ENCODE measurements at places on chromosomes 2 and 18. TPM values are rescaled to one million over a fixed set of nuclear protein-coding genes. Genes with fewer than 3 reads are reported as not detected.

The SP140 gene
- 0.11 TPM for total RNA-seq

The FKBP1B gene
- 8.5 TPM for total RNA-seq

The INHA gene
- 0.36 TPM for total RNA-seq

The CCBE1 gene
- total RNA-seq: 6.5 TPM

The KRTCAP3 gene
- total RNA-seq: not detected

The GEN1 gene
- 33.0 TPM for total RNA-seq

The SULT1C4 gene
- total RNA-seq: not detected

The GKN2 gene
- total RNA-seq: not detected

The ALK gene
- total RNA-seq: 0.03 TPM

The DAPL1 gene
- total RNA-seq: not detected

The KCNK3 gene
- total RNA-seq: 0.03 TPM

The IL1RL1 gene
- not detected for total RNA-seq

The SIX3 gene
- total RNA-seq: 0.24 TPM

The RPRM gene
- 0.40 TPM for total RNA-seq

The IL1RL2 gene
- total RNA-seq: not detected

The SERPINB12 gene
- not detected for total RNA-seq

The IL18R1 gene
- 4.6 TPM for total RNA-seq

The LYG2 gene
- total RNA-seq: not detected

The TXNDC9 gene
- 121 TPM for total RNA-seq

The DOCK10 gene
- total RNA-seq: 37.2 TPM

The PPP1R1C gene
- 1.9 TPM for total RNA-seq

The TRIM43 gene
- total RNA-seq: not detected

The FAM124B gene
- total RNA-seq: 0.11 TPM

The CHRND gene
- not detected for total RNA-seq

Data from Daoy (cell line).